Stimulated activated CD4-positive, alpha-beta T cell treated with anti-CD3 and anti-CD28 coated beads, Interleukin-2, amount 100 ng/mL, for 4 hours (primary cell): ENCODE measurements at places on chromosomes 13 and 19.

DNA sequence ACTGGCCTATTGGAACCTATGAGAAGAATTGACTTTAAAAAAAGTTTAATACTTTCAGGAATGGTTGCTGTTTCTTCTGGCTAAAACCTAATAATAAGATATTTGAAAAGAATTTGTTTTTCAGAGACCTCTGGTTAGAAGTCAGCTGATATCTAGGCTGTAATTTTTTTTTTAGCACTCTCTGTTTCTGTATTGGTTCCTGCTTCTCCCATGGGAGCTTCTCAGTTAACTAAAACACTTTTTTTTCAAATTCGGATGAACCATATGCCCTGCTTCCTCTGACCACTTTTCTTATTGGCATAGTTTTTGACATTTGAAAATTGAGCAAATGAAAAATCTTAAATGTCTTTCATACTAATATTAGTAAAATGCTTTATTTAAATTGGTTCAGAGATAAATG is 163.5 kb upstream of the SLC10A2 start:
- no peak for DNase-seq

DNA sequence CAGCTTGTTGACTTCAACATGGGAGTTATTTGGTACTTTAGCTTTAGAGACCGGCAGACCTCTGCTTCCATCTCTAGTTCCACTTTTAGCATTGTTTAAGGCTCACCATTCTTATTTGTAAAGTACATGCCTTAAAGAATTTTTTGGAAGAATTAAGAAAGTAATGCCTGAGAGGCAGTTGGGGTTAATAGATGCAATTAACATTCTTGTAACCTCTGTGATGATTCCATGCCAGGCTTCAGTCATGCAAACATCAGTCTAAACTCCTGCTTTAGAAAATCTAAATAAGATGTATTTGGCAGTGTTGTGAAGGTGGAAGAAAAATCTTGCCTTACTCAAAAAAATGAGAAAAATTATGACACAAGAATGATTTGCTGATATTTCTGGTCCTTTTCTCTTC is 79.9 kb upstream of the UBAC2 start:
- no peak for DNase-seq

GRCh38 chr19:6318772-6319171 is 14.6 kb downstream of the ACER1 start:
- DNase-seq = no peak

DNA sequence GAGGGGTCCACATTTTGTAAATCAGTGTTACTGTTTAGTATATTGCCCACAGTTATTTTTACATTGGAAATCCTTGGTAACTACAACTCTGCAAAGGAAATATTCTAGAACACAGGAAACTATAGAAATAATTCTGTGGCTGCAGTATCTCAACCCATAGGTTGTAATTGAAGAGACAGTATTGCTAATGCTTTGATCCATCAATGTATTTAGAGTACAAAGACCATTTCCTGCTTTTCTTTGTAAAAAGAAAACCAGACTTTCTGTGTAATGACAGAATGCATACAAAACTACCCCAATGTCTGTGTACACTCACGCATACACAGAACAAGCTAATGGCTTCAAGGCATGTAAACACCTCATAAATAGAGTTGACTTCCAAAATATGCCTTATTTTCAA is 622.1 kb upstream of the ARGLU1 start:
- no peak for DNase-seq

- DNase-seq = no peak
Observed at GRCh38 chr19:50695251-50696093, 24.1 kb downstream of the SHANK1 start.

DNA sequence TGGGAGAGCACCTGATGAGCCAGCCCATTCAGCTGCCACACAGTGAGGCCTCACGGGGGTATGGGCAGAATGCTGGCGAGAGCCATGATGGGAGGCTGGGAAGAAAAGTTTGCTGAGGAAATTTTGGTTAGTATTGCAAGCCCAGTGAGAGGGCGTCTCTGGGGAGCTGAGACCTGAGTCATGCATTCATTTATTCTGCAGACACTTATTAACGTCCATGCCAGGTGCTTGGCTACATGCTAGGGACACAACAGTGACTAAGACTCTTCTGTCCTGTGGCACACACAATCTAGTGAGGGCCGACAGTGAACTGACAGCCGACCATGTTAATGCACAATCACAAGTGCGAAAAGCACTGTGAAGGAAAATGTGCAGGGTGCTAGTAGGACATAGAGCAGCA is 27.2 kb downstream of the WDR62 start:
- DNase-seq = no peak

DNA sequence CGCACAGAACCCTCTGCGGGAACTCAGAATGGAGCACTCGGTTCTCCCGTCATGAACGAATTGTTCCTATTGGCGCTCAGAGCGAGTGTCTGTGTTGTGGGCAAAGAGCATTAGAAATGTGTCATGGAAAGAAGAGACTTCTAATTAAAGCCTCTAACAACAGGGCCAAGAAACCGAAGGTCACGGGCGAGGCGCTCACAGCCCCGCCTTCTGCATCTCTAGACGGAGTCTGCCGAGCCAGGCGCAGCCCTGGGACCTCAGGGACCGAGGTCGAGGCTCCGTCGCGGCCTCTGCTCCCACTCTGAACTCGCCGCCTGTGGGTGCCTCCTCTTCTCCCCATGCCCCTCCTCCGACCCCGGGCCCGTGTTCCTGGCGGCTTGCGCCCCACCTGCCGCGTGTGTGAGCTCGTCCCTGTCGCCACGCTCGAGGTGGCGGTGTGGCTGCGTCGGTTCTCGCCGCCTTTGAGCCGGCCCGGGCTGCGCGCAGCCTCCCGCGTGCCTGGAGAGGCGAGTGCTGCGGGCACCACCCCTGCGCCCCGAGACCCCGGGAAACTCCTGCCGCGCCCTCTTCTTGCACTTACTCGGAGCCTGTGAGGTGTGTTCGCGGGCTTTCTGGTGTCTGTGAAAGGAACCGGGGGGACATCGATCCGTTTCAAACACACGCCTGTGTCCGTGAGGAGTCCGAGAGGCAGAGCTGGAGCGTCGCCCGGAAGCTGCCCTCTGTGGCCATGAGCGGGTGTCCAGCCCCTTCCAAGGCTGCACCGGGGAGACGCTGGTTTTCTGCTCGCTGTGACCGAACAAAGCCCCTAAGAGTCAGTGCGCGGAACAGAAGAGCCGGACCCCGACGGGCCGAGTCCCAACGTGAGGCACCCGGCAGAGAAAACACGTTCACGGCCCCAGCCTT is 45.4 kb upstream of the SPACA7 start:
- no peak for DNase-seq

GRCh38 chr19:38845374-38846024 is 4.3 kb downstream of the HNRNPL start:
- no peak for DNase-seq

GRCh38 chr13:83819611-83820010 is 62.7 kb downstream of the SLITRK1 start:
- DNase-seq = no peak

GRCh38 chr13:45681113-45681512 is 21.0 kb upstream of the CBY2 start:
- no peak for DNase-seq

GRCh38 chr19:55691561-55692481 is 16.8 kb downstream of the EPN1 start:
- no peak for DNase-seq

DNA sequence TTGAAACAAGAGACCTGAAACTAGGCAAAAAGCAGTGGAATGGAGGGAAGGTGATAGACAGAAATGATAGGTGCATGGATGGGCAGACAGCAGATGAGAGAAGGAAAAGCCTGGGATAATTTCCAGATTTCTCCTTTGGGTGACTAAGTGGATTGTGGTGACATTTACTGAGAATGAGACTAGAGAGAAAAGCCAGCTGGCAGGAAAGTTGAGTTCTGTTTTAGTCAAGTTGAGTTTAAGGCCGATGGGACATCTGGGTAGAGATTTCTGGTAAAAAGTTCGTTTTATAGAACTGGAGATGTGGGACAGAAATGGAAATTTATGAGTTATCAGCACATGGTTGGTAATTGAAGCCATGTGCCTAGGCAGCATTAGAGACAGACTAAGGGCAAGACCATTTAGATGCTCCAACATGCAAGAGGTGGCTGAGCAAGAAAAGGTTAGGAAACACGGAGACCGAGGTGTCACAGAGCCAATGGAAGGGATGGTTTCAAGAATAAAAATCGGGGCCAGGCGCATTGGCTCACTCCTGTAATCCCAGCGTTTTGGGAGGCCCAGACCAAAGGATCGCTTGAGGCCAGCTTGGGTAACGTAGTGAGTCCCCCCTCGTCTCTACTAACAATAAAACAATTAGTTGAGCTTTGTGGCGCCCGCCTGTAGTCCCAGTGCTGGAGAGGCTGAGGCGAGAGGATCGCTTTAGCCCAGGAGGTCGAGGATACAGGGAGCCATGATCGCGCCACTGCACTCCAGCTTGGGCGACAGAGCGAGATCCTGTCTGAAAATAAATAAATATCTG is 9.6 kb upstream of the DGKH start:
- DNase-seq = no peak

GRCh38 chr13:80113714-80114454 is 227.0 kb downstream of the SPRY2 start:
- no peak for DNase-seq

DNA sequence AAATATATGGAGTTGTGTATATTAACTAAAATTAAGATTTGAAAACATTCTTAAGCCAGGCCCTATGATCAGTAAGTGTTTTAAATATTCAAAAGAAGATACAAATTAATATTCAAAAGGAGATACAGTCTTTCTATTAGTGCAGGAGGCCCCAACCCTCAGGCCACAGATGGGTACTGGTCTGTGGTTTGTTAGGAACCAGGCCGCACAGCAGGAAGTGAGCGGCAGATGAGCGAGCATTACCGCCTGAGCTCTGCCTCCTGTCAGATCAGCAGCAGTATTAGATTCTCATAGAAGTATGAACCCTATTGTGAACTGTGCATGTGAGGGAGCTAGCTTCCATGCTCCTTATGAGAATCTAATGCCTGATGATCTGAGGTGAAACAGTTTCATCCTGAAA is 232.9 kb downstream of the FOXO1 start:
- DNase-seq = no peak

DNA sequence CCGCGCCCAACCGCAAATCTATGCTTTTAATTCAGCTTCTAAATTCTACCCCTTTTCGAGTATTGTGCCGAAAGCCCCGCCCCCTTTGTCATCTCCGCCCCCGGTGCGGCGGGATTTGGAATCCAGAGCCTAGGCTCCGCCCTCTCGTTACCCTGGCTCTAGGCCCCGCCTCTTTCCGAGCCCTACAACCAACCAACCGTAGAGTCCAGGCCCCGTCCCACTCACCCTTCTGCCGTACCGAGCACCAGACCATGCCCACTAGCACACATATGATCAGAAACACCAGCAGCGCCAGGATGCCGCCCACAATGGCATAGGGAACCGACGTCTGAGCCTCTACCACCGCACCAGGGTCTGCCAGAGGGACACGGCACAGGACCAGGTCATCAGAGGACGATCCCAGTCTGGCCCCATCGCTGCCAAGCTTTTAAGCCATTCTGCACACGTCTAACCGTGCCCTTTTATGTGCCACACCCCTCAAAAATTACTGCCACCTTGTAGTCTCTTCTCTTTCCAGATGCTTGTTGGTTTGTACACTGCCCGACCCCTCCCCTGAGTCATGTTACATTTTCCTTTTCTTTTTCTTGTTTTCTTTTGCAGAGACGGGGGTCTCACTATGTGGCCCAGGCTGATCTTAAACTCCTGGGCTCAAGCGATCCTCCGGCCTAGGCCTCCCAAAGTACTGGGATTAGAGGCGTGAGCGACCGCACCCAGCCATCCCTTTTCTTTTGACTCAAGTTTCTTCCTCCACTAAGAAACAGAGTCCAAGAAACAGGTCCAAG is 4.7 kb upstream of the ZNF428 start:
- DNase-seq = peak; percentile 6

DNA sequence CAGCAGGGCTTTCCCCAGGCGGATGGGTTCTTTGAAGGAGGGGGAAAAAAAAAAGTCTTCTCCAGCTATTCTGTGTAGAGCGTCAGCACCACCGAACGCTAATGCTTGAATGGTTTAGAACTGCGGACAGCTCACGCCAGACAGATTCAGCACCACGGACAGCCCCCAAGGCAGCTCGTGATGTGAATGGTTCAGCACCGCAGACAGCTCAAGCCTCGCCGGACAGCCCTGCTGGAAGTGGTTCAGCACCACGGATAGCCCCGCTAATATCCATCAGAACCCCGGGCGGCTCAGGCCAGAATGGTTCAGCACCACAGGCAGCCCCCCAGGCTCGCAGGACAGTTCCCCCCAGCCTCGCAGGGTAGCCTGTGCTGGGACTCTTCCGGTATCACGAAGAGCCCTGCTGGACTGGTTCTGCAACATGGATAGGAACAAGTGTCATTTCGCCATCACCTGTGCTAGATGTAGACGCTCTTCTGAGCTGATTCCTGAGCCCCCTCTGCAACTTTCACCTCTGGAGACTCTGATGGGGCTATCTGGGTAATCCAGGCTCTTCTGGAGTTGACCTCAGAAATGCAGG is 4.9 kb upstream of the SMIM17 start:
- no peak for DNase-seq

DNA sequence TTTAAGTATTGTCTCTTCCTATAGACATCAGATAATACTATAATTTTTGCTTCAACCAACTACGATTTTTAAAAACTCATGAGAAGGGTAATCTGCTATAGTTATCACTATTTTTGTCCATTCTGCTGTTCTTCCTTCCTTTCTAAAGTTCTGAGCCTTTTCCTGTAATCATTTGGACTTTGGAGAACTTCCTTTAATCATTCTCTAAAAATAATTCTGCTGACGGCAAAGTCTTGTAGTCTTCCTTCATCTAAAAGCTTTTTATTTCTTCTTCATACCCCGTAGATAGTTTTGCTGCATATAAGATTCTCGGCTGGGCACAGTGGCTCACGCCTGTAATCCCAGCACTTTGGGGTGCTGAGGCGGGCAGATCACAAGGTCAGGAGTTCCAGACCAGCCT is 5.1 kb upstream of the FCGBP start:
- no peak for DNase-seq

DNA sequence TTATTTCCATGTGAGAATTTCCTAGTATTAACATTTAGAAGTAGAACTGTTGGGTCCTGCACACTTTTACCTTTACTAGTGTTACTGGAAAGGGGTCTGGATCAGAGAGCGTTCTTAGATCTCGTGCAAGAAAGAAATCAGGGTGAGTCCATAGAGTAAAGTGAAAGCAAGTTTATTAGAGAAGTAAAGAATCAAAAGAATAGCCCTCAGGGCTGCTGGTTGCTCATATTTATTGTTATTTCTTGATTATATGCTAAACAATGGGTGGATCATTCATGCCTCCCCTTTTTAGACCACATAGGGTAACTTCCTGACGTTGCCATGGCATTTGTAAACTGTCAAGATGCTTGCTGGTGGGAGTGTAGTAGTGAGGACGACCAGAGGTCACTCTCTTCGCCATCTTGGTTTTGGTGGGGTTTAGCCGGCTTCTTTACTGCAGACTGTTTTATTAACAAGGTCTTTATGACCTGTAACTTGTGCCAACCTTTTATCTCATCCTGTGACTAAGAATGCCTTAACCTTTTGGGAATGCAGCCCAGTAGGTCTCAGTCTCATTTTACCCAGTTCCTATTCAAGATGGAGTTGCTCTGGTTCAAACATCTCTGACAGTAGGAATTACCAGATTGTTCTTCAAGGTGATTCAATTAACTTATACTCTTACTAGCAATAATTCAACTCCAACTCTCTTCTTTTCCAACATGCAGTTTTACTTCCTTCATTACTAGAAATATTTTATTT is 27.4 kb downstream of the NDFIP2 start:
- DNase-seq = no peak

GRCh38 chr19:40594657-40595091 is 6.5 kb upstream of the LTBP4 start:
- DNase-seq = no peak
